IPS DF 6.9 (cell line): ENCODE measurements at places on chromosomes 2 and 18.
A peak's percentile ranks its signal among the peaks of the same experiment; 100 is the strongest.

- DNase-seq, result no peak
These were observed 556.3 kb downstream of the ARHGAP15 start for GRCh38 chr2:143685421-143686078.

- DNase-seq, result no peak
These were observed 53.7 kb upstream of the SLC4A10 start for GRCh38 chr2:161570424-161571050.

DNA sequence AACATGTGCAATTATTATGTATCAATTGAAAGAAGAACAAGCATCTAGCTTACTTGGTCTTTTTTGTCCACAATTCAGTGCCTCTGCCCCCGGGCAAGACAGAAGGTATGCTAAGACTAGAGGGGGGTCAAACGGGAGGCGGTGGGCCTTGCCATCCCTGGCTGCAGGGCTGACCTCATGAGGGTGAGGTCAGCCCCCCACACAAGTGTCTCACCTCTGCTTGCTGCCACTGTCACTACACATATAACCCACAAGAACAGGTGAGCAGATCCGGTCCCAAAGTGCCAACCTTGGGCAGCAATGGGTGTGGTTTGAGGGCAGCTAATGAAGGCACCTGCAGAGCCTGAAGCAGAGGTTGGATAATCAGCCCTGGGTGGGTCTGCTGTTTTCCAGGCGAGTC is 71.5 kb downstream of the EDAR start:
- DNase-seq, result no peak

GRCh38 chr2:76446872-76447271 is 736.2 kb upstream of the GCFC2 start:
- DNase-seq, result peak; percentile 33

- no peak for DNase-seq
These were observed 136.0 kb upstream of the ZSWIM2 start for GRCh38 chr2:186984966-186985365.

GRCh38 chr18:21453511-21453901 is 147.0 kb downstream of the ESCO1 start:
- no peak for DNase-seq
